ENCODE measurements at places on chromosomes 16 and 17.
A peak's percentile ranks its signal among the peaks of the same experiment; 100 is the strongest.

DNA sequence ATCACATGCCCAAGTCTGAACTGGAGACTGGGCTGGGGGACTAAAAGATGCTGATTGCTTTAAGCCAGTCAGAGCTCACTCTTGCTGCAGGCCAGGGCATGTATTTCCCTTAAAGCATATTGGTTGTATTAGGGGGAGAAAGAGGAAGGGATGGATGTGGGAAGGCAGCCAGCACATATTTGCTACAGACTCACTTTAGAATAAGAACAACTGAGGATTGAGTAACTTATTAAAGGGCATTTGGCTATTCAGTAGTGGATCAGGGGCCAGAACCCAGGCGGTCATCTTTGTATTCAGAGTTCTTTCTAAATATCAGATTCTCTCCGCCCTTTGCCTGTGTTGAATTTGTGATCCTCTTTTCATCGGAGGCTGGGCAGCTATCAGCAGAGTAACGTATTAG is 231.7 kb downstream of the HAPSTR1 start:
- DNase-seq, result no peak

- DNase-seq, result no peak
These were observed 3.1 kb downstream of the BAIAP2 start for GRCh38 chr17:81037798-81038733.

GRCh38 chr17:73325527-73325842 is 13.7 kb upstream of the CDC42EP4 start:
- peak; percentile 95 for DNase-seq

- DNase-seq, result no peak
These were observed 142.9 kb downstream of the CDK5R1 start for GRCh38 chr17:32629563-32630190.

GRCh38 chr16:79062821-79063220 is 537.7 kb downstream of the MAF start:
- no peak for DNase-seq

DNA sequence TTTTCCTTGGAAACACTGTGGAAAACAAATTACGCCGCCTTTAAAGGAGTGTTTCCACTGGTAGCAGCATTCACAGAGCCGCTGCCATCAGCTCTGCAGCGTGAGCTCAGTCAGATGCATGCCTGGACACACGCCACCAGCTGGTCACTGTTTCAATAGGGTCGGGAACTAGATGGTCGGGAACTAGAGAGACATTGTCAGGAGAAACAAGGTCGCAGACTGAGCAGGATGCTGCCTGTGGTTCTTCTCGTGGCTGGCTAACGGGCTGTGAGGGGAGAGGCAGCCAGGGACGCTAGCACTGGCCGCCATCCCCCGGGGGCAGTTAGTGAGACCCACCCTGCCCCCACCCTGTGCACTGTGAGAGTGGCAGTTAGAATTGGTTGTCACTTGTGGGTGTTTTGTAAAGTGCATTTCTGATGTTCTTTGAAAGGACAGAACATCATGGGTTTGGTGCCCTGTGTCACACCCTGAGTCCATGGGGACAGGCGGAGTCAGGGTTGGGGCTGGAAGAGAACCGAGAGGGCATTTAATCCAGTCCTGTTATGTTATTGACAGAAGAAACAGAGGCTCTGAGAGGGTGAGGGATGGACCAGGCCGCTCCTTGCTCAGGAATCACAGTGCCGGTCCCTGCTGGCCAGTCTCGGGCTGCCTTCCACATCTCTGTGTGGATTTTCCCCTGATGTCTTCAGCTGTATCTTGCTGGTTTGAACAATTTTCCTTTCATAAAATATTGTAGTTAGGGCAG is 86.3 kb downstream of the SPECC1 start:
- DNase-seq, result peak; percentile 35

DNA sequence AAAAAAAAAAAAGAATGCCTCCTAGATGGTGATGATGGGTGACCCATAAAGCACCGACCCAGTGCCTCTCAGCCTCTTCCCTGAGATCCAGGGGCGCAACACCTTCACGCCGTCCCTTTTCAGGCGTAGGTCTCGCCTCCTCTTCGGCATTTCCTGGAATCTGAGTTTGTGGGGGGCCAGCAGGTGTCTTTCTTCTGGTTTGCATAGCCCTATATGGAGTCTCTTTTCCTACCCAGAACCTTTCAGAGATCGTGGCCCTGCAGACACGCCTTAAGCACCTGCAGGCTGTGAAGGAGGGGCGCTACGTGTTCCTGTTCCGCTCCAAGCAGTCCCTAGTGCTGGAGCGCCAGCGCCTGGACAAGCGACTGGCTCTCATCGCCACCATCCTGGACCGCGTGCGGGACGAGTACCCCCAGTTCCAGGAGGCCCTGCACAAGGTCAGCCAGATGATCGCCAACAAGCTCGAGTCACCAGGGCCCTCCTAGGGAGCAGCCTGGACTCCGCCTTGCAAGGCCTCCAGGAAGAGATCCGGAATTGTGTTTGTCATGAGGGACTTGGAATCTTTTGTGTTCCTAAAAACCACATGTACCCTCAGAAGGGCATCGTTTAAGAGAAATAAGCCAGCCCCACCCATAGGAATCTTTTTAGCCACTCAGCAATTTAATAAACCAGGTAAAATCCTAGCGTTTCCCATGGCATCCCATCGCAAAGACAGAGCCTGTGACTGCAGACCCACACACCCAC is 1.9 kb upstream of the GAA start:
- DNase-seq, result no peak

DNA sequence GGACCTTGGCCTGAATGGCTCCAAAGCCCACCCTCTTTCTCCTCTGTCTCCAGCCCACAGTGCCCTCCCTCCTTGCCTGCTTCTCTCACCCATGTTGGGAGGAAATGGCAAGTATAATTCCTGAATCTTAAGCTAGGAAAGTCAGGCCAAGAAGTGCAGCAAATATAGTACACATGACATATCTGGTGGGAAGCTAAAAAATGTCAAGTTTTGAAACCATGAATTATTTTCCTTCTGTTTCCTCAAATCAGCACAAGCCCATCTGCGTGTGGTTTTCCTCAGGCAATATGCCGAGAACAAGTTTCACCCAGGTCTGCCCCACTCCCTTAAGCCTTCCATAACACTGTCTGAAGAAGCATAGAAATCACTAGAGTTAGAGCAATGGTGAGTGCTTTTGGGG is 502.8 kb upstream of the CDH11 start:
- DNase-seq, result peak; percentile 88

DNA sequence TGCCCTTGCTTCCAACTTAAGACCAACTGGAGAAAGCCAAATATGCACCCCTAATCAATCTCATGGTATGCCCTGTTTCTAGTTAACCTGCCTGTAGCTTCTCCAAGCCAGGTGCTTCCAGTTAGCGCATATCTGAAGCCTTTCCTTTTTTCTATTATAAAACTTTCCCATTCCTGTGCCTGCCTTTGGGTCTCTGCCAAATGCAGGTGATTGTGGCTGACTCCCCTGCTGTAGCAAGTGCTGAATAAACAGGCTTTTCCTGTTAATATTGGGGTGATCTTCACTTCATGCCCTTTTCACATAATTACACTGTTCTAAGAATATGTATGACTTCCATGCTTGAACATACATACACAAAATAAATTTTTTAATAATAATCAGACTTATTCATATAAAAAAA is 207.4 kb downstream of the TANC2 start:
- no peak for DNase-seq

GRCh38 chr16:58249388-58249779 is 45.4 kb downstream of the PRSS54 start:
- DNase-seq, result no peak

GRCh38 chr16:55539488-55539887 is 27.0 kb upstream of the CAPNS2 start:
- DNase-seq, result no peak

DNA sequence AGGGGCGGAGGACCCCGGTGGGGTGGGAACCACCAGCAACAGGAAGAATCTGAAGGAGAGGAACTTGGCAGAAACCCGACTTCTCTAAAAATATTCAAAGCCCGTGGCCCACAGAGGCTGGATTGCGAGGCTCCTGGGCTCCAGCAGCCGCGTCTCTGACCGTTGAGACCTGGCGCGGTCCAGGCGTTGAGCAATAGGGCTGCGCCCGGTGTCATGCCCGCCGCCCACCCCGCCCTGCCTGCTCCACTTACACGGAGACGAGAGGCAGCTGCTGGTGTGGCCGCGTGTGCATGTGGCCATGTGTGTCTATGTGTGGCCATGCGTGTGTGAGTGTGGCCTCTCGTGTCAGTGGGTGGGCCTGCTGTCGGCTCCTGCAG is 83.6 kb downstream of the IRF8 start:
- DNase-seq, result no peak

GRCh38 chr17:574061-574460 is 140.6 kb downstream of the VPS53 start:
- no peak for DNase-seq

GRCh38 chr16:15031179-15031578 is 24.7 kb downstream of the NTAN1 start:
- no peak for DNase-seq

GRCh38 chr17:29342158-29342765 is 47.9 kb upstream of the TAOK1 start:
- DNase-seq, result no peak

- DNase-seq, result peak; percentile 88
These were observed 19.9 kb downstream of the ARL4D start for GRCh38 chr17:43418441-43419374.

GRCh38 chr17:21535686-21536375 is 156.5 kb upstream of the KCNJ18 start:
- DNase-seq, result no peak

DNA sequence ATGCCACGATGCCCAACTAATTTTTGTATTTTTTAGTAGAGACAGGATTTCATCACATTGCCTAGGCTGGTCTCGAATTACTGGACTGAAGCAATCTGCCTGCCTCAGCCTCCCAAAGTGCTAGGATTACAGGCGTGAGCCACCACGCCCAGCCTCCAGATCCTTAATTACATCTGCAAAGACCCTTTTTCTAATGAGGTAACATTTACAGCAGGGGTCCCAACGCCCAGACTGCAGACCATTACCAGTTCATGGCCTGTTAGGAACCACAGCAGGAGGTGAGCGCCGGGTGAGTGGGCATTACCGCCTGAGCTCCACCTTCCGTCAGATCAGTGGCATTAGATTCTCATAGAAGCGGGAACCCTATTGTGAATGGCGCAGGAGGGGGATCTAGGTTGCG is 4.0 kb upstream of the RAB11FIP4 start:
- no peak for DNase-seq

DNA sequence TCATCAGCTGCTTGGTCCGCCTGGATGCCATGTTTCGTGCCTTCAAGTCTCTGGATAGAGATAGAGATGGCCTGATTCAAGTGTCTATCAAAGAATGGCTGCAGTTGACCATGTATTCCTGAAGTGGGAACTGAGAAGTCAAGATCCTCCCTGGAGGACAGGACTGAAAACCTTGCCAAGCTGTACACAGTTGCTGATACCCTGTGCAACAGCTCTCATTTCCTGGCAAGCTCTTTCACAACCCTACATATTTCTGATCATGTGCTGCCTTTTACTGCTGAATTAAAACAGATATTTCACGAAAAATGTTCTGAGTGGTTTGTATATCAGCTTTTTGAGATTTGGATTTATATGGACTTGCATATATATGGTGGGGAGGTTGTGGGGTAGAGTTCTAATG is 898 bp downstream of the CAPNS2 start:
- peak; percentile 73 for DNase-seq

GRCh38 chr16:67703626-67704025 is 15.5 kb downstream of the GFOD2 start:
- no peak for DNase-seq

DNA sequence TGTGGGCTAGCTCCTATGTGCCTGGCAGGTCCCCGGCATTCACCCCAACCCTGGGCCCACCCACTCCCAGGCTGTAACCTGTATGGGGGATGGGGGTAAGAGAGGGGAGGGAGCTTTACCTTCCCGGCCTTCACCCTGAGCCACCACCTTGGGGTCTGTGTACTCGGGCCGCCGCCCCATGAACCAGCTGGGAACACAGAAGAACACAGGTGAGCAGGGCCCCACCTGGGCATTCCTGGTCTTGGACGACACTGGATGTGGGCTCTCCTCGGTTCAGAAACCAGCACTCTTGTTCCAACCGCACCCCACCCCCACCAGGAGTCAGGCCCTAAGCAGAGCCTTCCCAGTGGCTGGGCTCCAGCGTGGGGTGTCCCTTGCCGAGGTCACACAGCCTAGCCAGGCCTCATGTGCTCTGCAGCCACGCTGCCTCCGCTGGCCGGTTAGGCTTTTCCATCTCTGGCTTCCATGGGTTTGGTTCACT is 18.8 kb downstream of the B9D1 start:
- no peak for DNase-seq

GRCh38 chr16:29644338-29644857 is 18.6 kb upstream of the SPN start:
- no peak for DNase-seq

- no peak for DNase-seq
These were observed 10.8 kb downstream of the ALOX12B start for GRCh38 chr17:8076502-8077266.

- peak; percentile 53 for DNase-seq
These were observed 13.3 kb downstream of the FAM20A start for GRCh38 chr17:68587847-68588246.

- DNase-seq, result no peak
These were observed 27.1 kb downstream of the PRSS54 start for GRCh38 chr16:58267524-58268243.

GRCh38 chr16:76963614-76964315 is 227.2 kb upstream of the MON1B start:
- no peak for DNase-seq
